ENCODE measurements at places on chromosomes 2 and 18. TPM values are rescaled to one million over a fixed set of nuclear protein-coding genes. Genes with fewer than 3 reads are reported as not detected.
A peak's percentile ranks its signal among the peaks of the same experiment; 100 is the strongest.

DNA sequence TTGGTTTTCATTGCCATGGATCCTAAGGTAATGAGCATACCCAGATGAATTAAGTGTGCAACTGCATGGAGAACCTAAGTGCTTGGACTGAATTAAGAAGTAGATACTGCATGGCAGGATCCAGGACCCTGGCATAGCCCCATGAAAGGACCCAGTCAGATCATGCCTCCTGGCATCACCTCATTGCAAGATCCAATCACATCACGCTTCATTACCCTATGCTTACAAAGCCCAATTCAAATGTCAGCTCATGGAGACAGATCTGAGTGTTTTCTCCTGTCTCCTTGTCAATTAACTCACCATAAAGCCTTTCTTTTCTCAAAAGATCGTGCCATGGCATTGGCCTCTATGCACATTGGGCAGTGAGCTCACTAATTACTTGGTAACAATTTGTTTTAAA lies 519.8 kb upstream of the ZNF804A start:
- H3K4me1 ChIP-seq = no peaks in the 10 kb centered on the region
- no peak overlapping the region for H3K4me3 ChIP-seq
- no peak for DNase-seq
- no peaks in the 10 kb centered on the region for H3K27me3 ChIP-seq
- no peaks in the 10 kb centered on the region for H3K36me3 ChIP-seq
- no peak overlapping the region for H3K27ac ChIP-seq

The FIGN gene
- 6.5 TPM for total RNA-seq

DNA sequence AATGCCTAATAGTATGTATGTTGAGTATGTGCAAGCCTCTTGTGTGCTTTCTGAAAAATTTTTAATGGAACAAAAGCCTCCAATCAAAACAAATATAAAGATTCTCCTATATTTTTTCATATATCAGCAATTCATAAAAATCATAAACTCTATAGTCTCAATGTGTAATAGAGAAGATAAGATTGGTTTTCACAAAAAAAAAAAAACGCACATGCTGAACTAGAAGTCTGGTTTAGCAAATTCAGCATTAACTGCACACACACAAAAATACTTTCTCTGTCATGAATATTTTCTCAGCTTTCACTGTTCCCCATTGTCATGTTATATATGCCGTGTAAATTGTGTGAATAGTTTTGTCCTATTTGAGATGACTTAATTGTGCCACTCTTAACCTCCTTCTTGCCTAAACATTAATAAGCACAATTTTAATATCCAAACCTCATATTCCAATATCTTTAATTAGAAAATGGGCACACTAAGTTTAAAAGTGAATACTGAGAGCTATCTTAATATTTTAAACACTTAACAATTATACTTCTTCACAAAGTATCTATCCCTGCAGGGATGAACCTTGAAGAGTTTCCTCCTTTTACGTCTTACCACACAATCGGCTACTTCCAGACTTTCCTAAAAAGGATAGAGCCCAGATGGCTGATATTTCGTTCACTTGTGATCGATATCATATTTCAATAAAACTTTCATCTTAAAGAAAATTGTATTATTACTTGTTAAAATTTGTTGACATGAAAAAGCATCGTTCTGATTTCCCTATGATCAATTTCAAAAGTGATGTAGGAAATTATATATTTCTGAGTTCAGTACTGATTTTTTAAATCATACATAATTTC lies 242.7 kb downstream of the TCF4 start:
- H3K27ac ChIP-seq = no peak overlapping the region
- no peaks in the 10 kb centered on the region for H3K4me1 ChIP-seq
- H3K36me3 ChIP-seq = no peaks in the 10 kb centered on the region
- no peak overlapping the region for H3K4me3 ChIP-seq
- H3K27me3 ChIP-seq = no peaks in the 10 kb centered on the region

- no peak overlapping the region for H3K27ac ChIP-seq
- no peaks in the 10 kb centered on the region for H3K27me3 ChIP-seq
- peaks cover 10% of the 10 kb centered on the region for H3K4me1 ChIP-seq
Observed at GRCh38 chr2:208000701-208001395, 24.5 kb downstream of the PLEKHM3 start.

GRCh38 chr2:26557244-26557925 lies 79.5 kb upstream of the OTOF start:
- DNase-seq = peak; percentile 46
- peaks cover 6% of the 10 kb centered on the region for H3K4me1 ChIP-seq
- no peaks in the 10 kb centered on the region for H3K36me3 ChIP-seq

The RELCH gene
- 30.0 TPM for total RNA-seq

DNA sequence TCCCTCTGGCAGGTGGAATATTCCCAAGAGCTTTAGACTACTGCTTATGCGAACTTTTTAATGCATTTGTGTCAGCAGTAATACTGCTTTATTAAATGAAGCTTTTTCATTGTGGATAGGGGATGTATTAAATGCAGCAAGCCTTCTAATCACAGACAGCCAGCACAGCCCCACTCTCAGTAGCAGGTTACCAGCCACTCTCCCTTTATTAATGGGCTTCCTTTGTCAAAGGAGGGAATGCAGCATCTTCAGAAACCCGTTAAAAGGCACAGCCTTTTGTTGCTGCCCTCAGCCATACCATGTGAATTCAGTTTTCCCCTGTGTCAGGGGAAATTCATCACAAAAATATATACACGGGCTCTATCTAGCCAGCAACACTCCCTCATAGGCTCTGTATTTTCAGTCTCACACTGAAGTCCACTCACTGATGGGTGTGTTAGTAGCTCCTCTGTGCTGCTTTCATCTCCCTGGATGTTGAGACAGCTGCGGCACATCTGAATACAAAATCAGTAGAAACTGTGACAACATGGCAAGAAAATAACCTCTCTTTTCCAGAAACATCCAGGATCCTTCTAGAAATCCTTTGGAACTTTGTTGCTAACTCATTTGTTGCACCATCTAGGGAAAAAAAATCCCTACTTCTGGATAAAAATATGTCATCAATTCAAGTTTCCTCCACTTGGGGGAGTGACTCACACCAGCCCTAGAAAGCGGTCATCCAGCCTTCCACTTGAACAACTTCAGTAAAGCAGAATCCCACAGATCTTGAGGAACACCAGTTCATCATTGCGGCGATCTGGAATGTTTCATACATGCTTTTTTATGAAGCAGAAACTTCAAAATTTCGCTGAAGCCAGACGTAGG lies 48.4 kb downstream of the LRRTM1 start:
- no peak overlapping the region for H3K4me3 ChIP-seq
- no peaks in the 10 kb centered on the region for H3K36me3 ChIP-seq
- no peaks in the 10 kb centered on the region for H3K4me1 ChIP-seq
- H3K27me3 ChIP-seq = no peaks in the 10 kb centered on the region
- no peak overlapping the region for H3K27ac ChIP-seq

DNA sequence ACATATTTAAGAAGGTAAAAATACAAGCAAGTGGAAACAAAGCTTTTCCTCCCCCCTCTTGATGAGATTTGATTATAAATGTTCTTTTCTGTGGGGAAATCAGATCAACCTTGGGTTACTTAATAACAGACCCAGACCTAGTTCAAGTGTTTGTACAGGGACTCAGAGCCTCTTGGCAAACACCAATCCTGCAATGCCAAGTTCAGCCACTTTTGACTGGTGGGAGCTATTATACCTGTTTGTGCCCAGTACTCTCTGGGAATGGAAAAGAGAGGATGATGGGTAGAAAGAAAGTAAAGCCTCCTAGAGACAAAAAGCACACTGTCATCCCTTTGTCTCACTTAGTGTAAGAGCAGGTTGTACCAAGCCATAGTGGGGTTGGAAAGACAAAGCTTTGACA lies 63.8 kb upstream of the EPHA4 start:
- H3K36me3 ChIP-seq = no peaks in the 10 kb centered on the region
- no peaks in the 10 kb centered on the region for H3K27me3 ChIP-seq

DNA sequence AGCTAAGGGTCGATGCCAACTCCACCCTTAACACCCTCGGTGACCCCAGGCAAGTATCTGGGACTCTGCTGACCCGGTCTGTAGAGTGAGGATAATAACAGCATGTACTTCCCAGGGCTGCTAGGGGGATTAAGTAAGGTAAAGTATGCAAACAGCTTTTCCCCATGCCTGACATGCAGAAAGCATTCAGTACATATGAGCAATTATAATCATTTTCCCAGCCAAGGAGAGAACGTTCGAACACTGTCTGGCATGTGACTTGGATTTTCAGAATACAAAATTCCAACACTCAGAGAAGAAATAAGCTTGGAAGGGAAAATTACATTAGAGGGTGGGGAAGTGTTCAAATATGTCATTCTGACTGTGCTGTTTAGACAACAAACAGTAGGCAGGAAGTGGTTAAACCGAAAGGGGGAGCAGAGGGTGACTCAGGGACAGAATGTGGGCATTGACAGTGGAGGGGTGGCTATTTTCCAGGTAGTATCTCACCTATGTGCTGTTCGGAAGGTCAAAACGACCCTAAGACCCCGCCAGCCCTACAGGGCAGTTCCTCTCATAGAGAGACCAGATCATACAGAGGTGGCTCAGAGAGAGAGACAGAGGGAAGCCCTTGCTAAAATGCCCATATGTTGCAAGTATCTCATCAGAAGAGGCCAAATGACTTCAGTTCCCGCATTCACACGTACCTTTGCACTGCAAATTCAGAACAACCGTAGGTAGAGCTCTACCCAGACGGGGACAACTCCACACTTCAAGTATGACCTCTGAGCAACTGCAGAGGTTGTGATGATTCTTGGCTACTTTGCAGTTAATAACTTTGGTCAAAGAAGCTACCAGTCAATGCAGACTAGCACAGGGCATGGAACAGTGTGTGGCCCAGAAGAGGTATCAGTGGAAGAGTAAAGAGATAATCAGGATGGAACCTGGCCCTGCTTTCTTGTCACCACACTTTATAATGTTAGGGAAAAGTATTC lies 14.8 kb downstream of the ASPRV1 start:
- H3K4me1 ChIP-seq = peaks cover 8% of the 10 kb centered on the region
- peak overlapping the region; percentile 60 for H3K27ac ChIP-seq
- H3K36me3 ChIP-seq = peaks cover 8% of the 10 kb centered on the region
- H3K27me3 ChIP-seq = peaks cover 6% of the 10 kb centered on the region
- DNase-seq = no peak

The TUBA4A gene
- total RNA-seq = 45.4 TPM

GRCh38 chr2:108825254-108825653 lies 38.7 kb downstream of the CCDC138 start:
- H3K4me3 ChIP-seq = no peak overlapping the region
- no peaks in the 10 kb centered on the region for H3K27me3 ChIP-seq
- H3K4me1 ChIP-seq = no peaks in the 10 kb centered on the region

DNA sequence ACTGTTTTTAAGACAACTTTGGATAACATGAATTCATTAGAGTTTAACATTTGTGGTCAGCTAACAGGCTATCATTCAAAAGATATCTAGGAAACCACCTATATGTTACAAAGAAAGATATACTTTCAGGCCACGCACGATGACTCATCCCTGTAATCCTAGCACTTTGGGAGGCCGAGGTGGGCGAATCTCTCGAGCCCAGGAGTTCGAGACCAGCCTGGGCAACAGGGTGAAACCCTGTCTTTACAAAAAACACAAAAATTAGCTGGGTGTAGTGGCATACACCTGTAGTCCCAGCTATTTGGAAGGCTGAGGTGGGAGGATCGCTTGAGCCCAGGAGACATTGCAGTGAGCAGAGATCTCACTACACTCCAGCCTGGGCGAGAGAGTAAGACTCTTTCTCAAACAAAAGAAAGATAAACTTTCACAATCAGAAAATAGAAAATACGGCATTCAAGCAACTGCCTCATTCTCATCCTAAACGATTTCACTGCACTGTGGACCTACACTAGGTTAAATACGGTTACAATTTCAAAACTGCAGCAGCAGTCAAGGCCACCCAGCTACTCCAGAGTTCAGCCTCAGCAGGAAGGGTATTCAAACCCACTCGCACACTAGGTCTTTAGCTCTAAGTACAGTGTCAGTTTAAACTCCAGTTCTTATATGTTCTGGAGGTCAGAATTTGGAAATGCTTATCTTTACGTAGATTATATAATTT lies 250.0 kb upstream of the SLC39A10 start:
- DNase-seq = no peak
- H3K36me3 ChIP-seq = no peaks in the 10 kb centered on the region
- no peaks in the 10 kb centered on the region for H3K27me3 ChIP-seq
- H3K4me1 ChIP-seq = no peaks in the 10 kb centered on the region

- no peak overlapping the region for H3K4me3 ChIP-seq
- no peak overlapping the region for H3K27ac ChIP-seq
- DNase-seq = peak; percentile 46
- no peaks in the 10 kb centered on the region for H3K27me3 ChIP-seq
Observed at GRCh38 chr2:128276878-128277675, 41.6 kb downstream of the HS6ST1 start.

The BCL2 gene
- 17.3 TPM for total RNA-seq

The FBXO15 gene
- 0.81 TPM for total RNA-seq

DNA sequence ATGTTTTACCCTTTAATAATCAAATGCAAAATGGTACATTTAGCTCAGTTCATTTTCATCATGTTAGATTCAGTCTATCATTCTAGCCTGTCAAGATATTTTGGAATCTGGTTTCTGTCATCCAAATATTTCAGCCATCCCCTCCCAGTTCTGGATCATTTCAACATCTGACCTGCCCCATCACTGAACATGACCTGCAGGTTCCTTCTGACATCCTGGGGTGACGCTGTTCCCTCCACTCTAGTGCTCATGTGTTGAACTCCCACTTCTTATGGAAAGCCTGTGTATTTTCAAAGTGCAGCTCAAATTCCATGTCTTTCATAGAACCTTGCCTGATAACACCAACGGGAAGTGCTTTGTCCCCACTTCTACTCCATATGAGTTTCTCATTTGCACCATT lies 320.0 kb upstream of the TNP1 start:
- H3K4me3 ChIP-seq = no peak overlapping the region
- no peak overlapping the region for H3K27ac ChIP-seq
- H3K36me3 ChIP-seq = no peaks in the 10 kb centered on the region
- no peaks in the 10 kb centered on the region for H3K27me3 ChIP-seq

The KRTCAP3 gene
- total RNA-seq = 22.5 TPM

The LAMA3 gene
- 139 TPM for total RNA-seq

- H3K27ac ChIP-seq = peak overlapping the region; percentile 60
- no peaks in the 10 kb centered on the region for H3K27me3 ChIP-seq
- H3K36me3 ChIP-seq = no peaks in the 10 kb centered on the region
- H3K4me3 ChIP-seq = peak overlapping the region; percentile 37
- H3K4me1 ChIP-seq = peaks cover 40% of the 10 kb centered on the region
Observed at GRCh38 chr18:48834413-48835031, 116.2 kb downstream of the SMAD7 start.

DNA sequence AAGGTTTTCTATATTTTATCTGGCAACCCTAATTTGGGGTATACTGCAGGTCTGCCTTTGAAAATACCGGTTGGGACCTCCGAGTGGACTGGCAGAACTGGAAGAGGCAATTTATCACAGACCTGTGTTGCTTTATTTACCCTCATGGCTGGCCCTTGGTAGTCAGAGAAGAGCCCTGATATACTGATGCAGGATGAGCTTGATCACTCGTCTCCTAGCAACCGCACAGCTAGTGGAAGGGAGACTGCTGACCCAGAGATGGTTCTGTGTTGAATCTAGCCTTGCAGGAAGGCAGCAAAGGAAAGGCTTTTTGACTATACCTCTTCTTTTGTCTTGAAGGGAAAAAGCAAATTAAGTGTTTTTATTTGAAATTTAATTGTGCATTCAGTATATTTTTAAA lies 154.7 kb downstream of the EML6 start:
- no peak for DNase-seq
- no peaks in the 10 kb centered on the region for H3K27me3 ChIP-seq
- H3K36me3 ChIP-seq = no peaks in the 10 kb centered on the region
- H3K27ac ChIP-seq = no peak overlapping the region

The ATP5MC3 gene
- total RNA-seq = 113 TPM

Data from upper lobe of right lung (tissue), 1 donor.